ENCODE measurements at places on chromosomes 3 and 15.

DNA sequence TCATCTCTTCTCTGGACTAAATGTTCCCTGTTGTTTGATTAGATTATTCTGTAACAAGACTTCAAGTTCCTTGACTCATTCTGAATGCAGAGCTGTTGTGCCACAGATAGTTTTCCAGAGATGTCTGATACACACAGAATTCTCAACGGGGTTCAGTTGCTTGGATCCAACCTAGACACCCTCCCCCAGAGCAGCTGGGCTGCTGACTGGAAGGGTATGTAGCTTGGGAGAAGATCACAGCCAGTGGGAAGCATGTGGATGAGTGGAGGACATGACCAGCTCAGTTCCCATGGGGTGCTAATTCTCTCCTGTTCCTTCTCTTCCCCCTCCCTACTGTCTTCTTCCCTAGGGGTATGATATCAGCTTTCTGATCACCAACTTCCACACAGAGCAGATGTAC is 6.6 kb upstream of the TTLL3 start:
- no peak for DNase-seq

DNA sequence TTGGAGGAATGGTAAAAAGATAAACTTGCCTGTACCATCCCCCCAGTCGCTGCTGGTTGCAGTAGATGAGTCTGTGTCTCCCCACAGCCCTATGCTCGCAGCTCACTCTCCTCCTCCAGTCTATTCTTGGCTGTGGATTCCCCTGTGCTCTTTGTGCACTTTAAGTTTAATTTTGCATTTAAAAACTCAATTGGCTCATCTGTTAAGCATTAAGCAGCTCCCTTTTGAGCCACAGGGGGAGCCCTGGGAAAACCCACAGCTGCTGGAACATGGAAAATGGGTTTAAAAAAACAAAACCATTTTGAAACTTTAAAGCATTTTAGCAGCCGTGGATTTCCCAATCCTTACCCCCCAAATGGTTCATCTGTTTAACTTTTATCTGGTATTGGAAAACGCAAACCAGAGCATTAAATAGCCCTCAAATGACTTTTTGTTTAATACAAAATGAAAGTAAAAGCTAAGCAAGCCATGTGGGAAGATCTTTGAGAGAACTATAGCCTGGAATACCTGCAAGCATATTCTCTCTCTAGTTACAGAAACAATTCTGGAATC is 536.9 kb downstream of the ZIC1 start:
- peak; percentile 11 for DNase-seq

GRCh38 chr3:46271209-46271745 is 29.0 kb downstream of the CCR3 start:
- no peak for DNase-seq

- no peak for DNase-seq
These were observed 25.2 kb downstream of the ARHGEF3 start for GRCh38 chr3:56776556-56776950.

DNA sequence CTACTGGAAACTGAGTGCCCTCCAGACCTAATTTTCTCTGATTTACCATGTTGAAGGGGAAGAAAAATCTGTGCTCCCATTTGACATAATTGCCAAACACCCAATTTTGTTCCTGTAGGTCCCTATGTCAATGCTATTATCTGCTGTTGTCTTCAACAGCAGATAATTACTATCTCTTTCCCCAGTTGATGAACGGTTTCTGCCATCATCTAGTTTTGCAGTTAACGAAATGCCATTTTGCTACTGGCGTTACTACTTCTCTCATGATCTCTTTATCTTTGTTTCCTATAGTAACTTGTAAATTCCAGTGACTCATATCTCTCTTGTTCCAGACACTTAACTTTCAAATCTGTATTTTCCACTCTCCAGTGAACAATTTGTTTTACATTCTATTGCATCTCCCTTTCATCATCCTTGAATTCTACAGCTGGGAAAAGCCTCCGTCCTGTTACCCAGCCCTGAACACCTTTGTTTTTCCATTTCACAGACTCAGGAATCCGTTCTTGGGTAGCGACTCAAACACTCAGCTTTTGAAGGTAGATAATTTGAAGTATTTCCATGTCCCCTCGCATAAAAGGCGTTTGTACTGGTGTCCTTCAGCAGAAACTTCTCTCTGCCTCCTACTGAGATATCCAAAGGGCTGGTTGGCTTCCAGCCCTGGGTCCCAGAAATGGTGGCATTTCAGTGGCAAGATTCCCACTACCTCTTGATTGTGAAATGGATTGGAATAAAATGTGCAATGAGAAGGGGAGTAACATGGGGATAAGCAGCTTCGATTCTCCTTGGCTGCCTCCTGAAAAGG is 111.7 kb downstream of the FOXB1 start:
- no peak for DNase-seq

- peak; percentile 74 for DNase-seq
These were observed 146.6 kb downstream of the TBL1XR1 start for GRCh38 chr3:177050501-177051237.

DNA sequence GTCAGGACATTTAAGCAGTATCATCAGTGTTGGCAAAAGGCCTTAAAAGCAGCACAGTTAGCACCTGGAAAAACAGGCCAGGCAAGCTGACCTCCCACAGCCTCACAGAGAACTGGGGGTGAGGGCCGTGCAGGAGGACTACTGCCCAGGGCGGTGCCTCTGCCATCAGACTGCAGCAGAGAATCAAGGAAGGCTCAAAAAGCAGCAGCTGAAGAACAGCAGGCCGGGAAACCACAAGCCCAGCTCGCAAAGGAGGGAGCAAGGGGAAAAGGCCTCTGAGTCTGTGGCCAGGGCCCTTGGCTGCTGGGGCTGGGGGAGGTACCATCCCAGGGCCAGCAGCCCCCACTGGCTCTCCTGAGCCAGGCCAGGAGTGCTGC is 84.2 kb downstream of the SEC22A start:
- no peak for DNase-seq

- DNase-seq: no peak
These were observed 147.5 kb upstream of the PDZRN3 start for GRCh38 chr3:73772076-73772886.

- no peak for DNase-seq
These were observed 136.4 kb downstream of the ATP8B4 start for GRCh38 chr15:49982584-49982983.

DNA sequence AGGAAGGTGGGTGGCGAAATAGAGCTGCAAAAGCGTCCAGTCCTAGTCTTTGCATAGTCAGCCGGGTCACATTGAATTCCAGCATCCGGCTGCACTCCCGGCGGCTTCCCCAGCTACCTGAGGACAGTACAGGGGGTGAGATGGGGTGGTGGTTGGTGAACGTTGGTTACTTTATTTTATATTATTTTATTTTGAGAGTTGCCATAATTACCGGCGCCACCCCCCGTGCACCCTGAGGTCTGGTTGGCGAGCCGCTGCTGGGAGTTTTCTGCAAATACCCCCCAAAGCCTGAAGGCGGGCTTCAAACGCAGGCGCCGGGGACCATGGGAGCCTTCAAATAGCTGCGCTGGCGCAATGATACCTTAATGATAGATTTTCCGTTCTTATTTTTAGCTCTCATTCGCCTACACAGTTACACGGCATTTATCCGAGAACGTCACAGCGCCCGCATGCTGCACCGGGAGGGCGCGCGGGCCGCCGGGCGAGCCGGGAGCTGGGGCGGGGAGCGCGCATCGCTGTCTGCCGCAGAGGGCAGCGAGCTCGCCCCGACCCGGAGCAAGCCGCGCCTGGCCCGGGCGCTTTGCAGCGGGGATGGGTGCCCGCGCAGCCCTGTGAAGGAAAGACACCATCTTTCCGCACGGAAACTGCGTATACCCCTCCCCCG is 756 bp upstream of the RASGRF1 start:
- peak; percentile 7 for DNase-seq

GRCh38 chr3:23567917-23568316 is 237.8 kb upstream of the UBE2E1 start:
- no peak for DNase-seq

GRCh38 chr15:36491912-36492311 is 87.5 kb upstream of the CDIN1 start:
- no peak for DNase-seq

GRCh38 chr3:137990427-137990826 is 19.5 kb upstream of the CLDN18 start:
- no peak for DNase-seq

- DNase-seq: no peak
These were observed 62.3 kb downstream of the UBP1 start for GRCh38 chr3:33377931-33378330.

GRCh38 chr15:42239528-42240182 is 31.6 kb upstream of the VPS39 start:
- DNase-seq: peak; percentile 67

GRCh38 chr15:64650552-64650951 is 124.8 kb downstream of the RBPMS2 start:
- no peak for DNase-seq

GRCh38 chr3:120160050-120160449 is 65.8 kb upstream of the GSK3B start:
- DNase-seq: no peak

Measured in NCI-H510A treated with DMSO at 0.1 percent for 48 hours (cell line).